ENCODE measurements at places on chromosomes 7 and 10.

DNA sequence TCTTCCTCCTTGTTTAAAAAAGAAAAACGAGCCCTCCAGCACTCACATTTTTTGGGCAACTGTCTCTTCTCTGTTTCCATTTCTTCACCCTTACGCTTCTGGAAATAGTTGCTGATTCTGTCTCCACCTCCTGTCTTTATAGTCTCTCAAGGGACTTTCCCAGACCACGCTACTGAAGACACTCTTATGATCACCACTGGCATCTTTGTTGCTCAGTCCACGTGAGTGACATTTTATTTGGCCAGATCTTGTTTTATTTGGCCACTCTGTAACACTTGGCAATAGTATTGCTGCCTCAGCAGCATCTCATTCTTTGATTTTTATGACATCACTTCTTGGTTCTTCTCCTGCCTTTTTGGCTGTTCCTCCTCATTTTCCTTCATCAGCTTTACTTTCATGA is 21.6 kb upstream of the NME8 start:
- DNase-seq, result no peak

DNA sequence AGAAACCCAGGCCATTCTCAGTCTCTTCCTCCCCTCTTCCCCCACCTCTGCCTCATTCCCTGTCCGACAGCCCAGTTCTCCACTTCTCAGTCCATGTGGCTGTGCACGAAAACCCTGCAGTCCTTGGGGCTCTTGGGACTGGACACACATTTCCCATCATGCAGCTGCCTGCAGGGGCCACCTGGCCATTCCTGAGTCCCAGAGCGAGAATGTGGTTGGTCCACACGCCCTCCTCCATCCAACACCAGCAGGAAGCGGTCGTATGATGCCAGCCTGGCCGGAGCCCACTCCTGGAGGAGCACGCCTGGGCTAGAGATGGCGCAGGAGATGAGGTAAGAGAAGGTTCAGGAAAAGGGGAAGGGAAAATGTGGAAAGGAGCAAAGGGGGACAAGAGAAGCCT is 222.5 kb downstream of the USP6NL start:
- DNase-seq, result no peak

- no peak for DNase-seq
These were observed 21.1 kb upstream of the MEOX2 start for GRCh38 chr7:15707570-15707969.

DNA sequence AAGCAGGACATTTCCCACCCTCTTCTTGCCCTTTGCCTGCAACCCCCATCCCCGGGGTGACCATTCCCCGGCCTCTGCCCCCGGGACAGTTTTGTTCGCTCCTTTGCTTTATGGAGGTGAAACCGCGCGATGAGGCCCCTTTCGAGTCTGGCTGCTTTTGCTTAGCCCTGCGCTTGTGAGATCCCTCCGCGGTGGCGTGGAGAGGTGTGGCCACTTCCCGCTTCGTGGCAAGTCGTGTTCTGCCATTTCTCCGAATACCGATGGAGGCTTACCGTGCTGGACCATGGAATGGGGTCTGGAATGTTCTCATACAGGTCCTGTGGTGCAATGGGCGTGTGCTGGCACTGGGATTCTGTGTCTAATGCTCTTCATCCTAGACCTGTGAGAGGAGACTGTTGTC is 106.7 kb downstream of the LHPP start:
- DNase-seq, result no peak

Data from stimulated activated CD4-positive, alpha-beta T cell treated with anti-CD3 and anti-CD28 coated beads, TNF-alpha, amount 100 ng/mL, for 1 hour (primary cell).